SK-MEL-5 (cell line): ENCODE measurements at places on chromosomes 4 and X. TPM values are rescaled to one million over a fixed set of nuclear protein-coding genes. Genes with fewer than 3 reads are reported as not detected.

GRCh38 chrX:104347860-104348259, 93.1 kb upstream of the ESX1 start:
- no peak for DNase-seq

- DNase-seq: no peak
Observed at GRCh38 chr4:74418063-74418670, 26.8 kb upstream of the AREG start.

DNA sequence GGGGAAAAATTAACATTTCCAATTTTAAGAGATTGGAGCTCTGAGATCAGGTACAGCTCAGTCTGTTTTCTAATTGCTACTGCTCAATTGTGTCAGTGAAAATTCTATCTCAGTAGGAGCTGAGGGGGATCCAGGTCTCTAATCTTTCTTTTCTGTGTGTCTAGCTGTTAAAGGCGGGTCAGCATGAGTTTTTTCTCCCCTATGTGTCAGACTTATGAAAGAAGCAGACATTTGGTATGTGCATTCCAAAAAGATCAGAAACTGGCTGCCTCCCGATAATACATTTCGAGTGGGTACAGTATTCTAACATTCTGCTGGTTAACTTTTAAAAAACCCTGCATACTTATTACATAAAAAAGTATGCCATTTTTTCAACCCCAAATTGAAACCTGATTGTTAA, 72.4 kb downstream of the PCDH7 start:
- DNase-seq: no peak

Gene PPP1R2C
- total RNA-seq: not detected in 2 replicates

Gene UNC5C
- total RNA-seq: 0.43 and 0.50 TPM in 2 replicates

- DNase-seq: no peak
Observed at GRCh38 chr4:98677799-98678198, 19.4 kb upstream of the TSPAN5 start.

Gene GASK1B
- total RNA-seq: 11.7 and 12.8 TPM in 2 replicates

DNA sequence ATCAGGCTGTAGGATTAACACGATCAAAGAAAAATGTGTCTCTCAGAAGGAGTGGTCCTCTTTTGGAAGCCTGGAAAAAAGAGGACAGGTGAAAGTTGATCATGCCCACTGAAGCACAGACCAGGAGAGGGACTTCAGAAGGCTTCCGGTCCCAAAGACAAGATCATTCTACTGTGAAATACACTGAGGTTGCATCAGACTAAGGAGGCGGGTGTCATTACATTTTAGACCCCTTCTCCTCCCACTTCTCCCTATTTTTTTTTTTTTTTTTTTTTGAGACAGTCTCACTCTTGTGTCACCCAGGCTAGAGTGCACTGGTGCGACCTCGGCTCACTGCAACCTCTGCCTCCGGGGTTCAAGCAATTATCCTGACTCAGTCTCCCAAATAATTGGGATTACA, 67.5 kb downstream of the RBM47 start:
- DNase-seq: no peak
